ENCODE measurements at places on chromosomes 11 and 22. TPM values are rescaled to one million over a fixed set of nuclear protein-coding genes. Genes with fewer than 3 reads are reported as not detected.
A peak's percentile ranks its signal among the peaks of the same experiment; 100 is the strongest.

DNA sequence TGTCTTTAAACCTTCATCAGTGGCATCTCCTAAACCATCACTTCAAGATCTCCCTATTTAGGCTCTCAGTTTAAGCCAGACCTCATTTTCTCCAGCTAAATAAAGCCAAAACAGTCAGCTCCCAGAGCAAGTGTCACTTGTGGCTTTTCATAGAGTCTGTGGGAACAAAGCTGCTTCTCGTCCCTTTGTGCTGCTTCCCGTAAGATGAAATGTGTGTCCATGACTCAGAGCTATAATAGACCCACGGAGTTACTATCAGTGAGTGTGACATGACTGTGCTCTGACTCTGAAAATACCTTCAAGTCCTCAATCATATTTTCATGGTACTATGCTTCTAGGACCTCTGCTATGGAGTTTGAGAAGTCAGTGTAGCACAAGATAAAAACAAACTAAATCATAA lies 57.3 kb upstream of the SLN start:
- no peaks in the 10 kb centered on the region for H3K27me3 ChIP-seq
- H3K27ac ChIP-seq: no peak overlapping the region
- DNase-seq: no peak

- peak; percentile 52 for DNase-seq
- H3K4me3 ChIP-seq: no peak overlapping the region
- H3K27me3 ChIP-seq: no peaks in the 10 kb centered on the region
Observed at GRCh38 chr22:27405672-27406388, 395.7 kb downstream of the MN1 start.

DNA sequence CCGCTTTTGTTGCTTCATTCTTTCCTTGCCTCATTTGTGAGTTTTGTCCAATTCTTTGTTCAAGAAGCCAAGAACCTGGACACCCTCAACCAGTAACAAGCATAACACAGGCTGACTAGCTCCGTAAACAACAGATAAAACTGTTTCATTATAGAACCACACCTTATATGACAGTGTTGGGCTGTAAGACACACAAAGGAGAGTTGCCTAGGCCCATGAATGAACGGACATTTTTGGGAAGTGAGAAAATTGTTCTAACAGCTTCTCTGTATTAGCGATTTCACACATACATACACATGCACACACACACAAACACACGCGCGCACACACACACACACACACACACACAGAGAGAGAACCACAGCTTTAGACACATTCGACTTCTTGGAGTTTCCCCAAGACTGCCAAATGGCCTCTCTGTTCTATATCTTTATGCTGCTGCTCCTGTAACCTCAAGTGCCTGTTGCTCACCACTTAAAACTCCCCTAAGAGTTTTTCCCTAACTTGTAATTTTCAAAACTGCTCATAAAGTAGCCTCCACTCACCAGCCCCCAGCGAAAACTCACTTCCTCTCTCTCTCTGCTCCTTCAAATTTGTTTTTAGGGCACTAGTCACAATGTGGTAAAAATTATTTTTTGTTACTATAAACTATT lies 35.9 kb downstream of the CTSC start:
- H3K27ac ChIP-seq: no peak overlapping the region
- DNase-seq: no peak
- H3K36me3 ChIP-seq: no peaks in the 10 kb centered on the region
- no peak overlapping the region for H3K4me3 ChIP-seq
- H3K27me3 ChIP-seq: no peaks in the 10 kb centered on the region

MUC5AC gene
- 0.03 TPM for total RNA-seq

GRCh38 chr11:113192121-113192925 lies 122.1 kb upstream of the TTC12 start:
- H3K4me1 ChIP-seq: no peaks in the 10 kb centered on the region
- DNase-seq: no peak
- H3K27ac ChIP-seq: no peak overlapping the region

KCNQ1 gene
- 55.8 TPM for total RNA-seq

DNA sequence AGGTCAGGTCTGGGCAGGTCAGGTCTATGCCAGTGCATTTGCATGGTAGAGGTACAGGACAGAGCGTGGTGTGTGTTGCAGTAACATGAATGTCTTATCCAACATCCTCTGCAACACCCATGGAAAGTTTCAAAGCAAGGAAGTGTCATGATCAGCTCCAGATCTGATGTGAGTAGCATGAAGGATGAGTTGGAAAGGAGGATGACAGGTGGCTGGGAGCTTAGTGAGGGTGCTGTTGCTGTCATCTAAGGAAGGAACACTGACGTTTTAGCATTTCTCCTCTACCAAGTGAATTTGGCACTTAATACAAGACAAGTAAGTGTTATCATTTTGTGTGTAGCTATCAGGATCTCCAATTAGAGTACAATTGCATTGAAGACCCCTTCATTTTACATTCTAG lies 65.1 kb downstream of the GRK3 start:
- H3K27me3 ChIP-seq: no peaks in the 10 kb centered on the region
- no peaks in the 10 kb centered on the region for H3K4me1 ChIP-seq
- no peaks in the 10 kb centered on the region for H3K36me3 ChIP-seq
- DNase-seq: no peak

PGA4 gene
- not detected for total RNA-seq

SHANK3 gene
- 3.6 TPM for total RNA-seq

- no peaks in the 10 kb centered on the region for H3K4me1 ChIP-seq
- no peaks in the 10 kb centered on the region for H3K27me3 ChIP-seq
- no peak for DNase-seq
- no peaks in the 10 kb centered on the region for H3K36me3 ChIP-seq
- no peak overlapping the region for H3K4me3 ChIP-seq
Observed at GRCh38 chr22:27480487-27480886, 321.1 kb downstream of the MN1 start.

NXPE2 gene
- 22.2 TPM for total RNA-seq

SYCE3 gene
- total RNA-seq: not detected

DNA sequence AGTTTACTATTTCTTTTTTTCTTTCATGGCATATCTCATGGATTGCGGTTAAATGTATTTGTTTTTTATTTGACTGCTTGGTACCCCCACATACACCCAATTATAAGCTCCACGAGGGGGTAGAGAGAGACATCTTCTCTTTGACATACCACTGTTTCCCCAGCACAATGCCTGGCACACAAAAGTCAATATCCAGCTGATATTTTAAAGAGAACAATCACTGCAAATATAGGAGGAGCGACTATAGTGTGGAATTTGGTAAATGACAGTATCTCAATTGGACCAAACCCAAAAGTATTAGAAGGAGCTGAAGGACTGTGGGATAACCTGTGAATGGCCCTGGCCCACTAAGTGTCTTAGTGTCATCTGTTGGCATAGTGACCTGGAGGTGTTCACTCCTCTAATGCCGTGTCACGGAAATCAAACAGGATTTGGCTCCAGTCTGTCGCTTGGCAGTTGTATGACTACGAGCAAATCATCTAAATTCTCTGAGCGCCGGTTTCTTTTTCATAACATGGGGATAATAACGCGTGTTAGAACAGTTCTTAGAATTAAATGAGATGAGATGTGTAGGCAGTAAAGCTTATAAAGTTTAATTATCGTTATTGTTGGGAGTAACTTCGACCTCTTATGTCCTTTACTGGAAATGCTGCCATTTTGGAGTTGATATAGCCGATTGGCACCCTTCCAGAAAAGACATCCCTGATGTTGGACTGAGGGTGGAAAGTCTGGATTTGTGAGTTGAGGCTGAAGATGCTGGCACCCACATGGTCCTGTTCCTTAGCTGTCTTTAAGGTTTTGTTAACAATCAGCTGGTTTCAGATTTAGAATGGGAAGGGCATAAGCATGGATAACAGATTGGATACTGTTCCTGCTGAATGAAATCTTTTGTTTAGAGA lies 144.5 kb downstream of the DBX1 start:
- H3K36me3 ChIP-seq: no peaks in the 10 kb centered on the region
- no peaks in the 10 kb centered on the region for H3K27me3 ChIP-seq
- no peak overlapping the region for H3K4me3 ChIP-seq
- no peak for DNase-seq
- no peak overlapping the region for H3K27ac ChIP-seq
- peaks cover 4% of the 10 kb centered on the region for H3K4me1 ChIP-seq

OR56A3 gene
- not detected for total RNA-seq

DNA sequence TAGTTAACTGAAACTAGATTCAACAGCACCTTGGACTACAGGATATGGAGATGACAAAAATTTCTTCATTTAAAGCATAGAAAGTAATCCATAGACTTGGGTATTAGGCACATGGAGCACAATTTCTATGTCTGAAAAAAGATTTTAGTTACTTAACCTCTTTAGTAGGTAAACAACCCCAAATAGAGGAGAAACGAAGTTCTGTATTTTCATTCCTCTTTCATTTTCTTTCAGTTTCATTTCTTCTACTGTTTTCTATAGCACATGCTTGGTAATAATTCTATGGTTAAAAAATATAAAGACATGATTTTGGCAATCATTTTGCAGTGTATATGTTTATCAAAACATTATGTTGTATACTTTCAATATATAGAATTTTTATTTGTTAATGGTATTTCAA lies 99.5 kb downstream of the CASP12 start:
- H3K27ac ChIP-seq: no peak overlapping the region
- no peaks in the 10 kb centered on the region for H3K4me1 ChIP-seq
- DNase-seq: no peak
- H3K4me3 ChIP-seq: no peak overlapping the region

GRCh38 chr11:86816251-86816726 lies 15.9 kb downstream of the PRSS23 start:
- no peak overlapping the region for H3K27ac ChIP-seq
- DNase-seq: no peak
- H3K27me3 ChIP-seq: no peaks in the 10 kb centered on the region

Data from colonic mucosa (tissue), 4 donors.